ENCODE measurements at places on chromosomes 16 and 17.

- no peak for DNase-seq
Observed at GRCh38 chr16:66416939-66417700, 10.0 kb upstream of the BEAN1 start.

- DNase-seq = no peak
Observed at GRCh38 chr16:64394061-64394460, 727.8 kb downstream of the CDH11 start.

DNA sequence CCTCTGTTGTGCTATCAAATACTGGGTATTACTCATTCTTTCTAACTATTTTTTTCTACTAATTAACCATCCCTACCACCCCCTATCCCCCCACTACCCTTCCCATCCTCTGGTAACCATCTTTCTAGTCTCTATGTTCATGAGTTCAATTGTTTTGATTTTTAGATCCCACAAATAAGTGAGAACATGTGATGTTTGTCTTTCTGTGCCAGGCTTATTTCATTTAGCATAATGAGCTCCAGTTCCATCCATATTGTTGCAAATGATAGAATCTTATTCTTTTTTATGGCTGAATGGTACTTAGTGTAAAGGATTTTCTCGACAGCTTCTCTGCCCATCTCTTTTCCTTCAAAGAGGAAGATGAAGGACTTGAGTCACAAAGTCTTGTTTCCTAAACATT, 138.0 kb upstream of the CPHXL start:
- DNase-seq = no peak

- DNase-seq = no peak
Observed at GRCh38 chr16:49598383-49599170, 225.0 kb downstream of the C16orf78 start.

DNA sequence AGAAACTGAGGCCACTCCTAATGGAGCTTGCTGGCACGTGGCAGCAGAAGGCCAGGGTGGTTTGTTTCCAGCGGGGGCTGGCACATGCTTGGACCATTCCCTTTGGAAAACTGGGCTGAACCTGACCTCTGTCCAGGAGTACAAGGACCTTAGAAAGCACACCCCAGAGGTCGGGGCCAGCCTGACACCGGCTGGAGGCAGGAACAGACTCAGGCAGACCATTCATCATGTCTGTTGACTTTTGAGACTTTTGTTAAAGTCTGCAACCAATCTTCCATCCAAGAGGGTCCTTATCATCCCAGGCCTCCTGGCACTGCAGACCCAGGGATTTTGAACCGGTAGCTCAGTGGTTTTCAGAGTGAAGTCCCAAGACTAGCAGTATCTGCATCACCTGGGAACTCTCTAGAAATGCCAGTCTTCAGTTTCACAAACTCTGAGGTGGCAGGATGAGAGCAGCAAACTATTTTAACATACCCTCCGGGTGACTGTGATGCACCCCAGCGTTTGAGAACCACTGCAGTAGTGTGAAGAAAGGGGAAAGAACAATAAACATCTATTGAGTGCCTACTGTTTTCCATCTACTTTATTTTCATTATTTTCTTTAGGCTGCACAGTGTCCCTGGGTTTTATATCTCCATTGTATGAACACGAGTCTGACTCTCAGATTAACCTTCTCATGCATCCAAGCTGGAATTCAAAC, 145.3 kb upstream of the PLCG2 start:
- no peak for DNase-seq

GRCh38 chr16:88649195-88649923, 1.5 kb downstream of the CYBA start:
- no peak for DNase-seq

GRCh38 chr17:35865412-35866340, 3.0 kb downstream of the HEATR9 start:
- no peak for DNase-seq

- no peak for DNase-seq
Observed at GRCh38 chr17:82907797-82908542, 68.1 kb upstream of the ZNF750 start.

- DNase-seq = no peak
Observed at GRCh38 chr17:9389111-9389527, 186.5 kb downstream of the STX8 start.

- no peak for DNase-seq
Observed at GRCh38 chr17:9071016-9071415, 49.7 kb downstream of the NTN1 start.

DNA sequence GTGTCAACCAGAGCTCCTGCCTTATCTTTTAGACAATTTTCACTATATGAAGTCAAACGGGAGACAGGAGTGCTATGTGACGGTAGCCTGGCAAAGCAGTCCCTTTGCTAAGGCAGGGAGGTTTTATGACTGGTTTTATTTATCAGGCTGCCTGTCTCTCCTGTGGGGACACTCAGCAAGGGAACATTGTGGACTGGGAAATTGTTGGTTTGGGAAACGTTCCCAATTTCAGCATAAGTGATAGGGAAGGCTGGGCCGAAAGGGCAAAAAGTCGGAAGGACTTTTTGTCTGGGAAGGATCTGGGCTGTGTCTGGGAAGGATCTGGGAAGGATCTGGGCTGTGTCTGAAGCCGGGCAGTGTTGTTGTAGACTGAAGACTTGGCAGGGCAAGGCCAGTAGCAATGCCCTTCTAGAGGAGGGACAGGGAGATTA, 211.2 kb downstream of the PARN start:
- no peak for DNase-seq

DNA sequence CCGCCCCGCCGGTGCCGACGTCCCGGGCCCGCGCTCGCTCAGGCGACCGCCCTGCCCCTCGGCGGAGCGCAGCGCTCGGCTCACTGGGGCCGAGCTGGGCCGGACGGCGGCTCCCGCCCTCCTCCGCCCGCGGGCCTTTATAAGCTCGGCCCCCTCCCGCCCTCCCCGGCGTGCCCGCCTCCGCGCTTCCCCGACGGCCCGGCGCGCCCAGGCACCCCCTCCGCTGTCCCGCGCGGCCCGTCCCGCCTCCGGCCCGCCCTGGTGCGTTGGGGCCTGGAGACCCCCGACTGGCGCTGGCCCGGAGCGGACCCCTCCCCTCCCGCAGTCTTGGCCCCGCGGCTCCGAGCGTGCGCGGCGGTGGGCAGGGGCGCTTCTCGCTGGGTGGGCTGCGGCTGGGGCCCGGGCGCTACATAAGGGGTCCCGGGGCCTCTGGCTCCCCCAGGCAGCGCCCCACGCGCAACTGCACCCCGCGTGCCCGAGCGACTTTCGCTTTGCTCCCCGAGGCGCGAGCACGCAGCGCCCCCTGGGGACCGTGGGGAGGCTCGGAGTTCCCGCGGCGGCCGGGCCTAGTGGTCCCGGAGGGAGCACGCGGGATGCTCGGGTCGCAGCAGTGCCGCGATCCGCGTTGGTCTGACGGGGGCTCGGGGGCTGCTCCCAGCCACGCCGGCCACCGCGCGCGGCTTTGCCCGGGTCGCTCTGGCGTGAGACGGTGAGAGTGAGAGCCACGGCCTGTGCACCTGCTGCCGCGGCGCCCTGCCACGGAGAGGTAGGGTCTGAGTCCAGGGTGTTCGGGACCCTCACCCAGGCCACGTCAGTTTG, at the start of gene PIEZO1:
TSS of gene PIEZO1 (minus strand) at position 115 of the 819 bp plus-strand sequence. CDS start 256 bp downstream, outside the sequence.
- DNase-seq = peak; percentile 77

GRCh38 chr16:23293016-23293415, 9.1 kb upstream of the SCNN1B start:
- no peak for DNase-seq

- no peak for DNase-seq
Observed at GRCh38 chr16:1154887-1155331, 2.0 kb downstream of the CACNA1H start.

- peak; percentile 14 for DNase-seq
Observed at GRCh38 chr17:78359321-78359996, 418 bp downstream of the SOCS3 start.

- no peak for DNase-seq
Observed at GRCh38 chr17:50187751-50188530, 13.5 kb downstream of the COL1A1 start.

DNA sequence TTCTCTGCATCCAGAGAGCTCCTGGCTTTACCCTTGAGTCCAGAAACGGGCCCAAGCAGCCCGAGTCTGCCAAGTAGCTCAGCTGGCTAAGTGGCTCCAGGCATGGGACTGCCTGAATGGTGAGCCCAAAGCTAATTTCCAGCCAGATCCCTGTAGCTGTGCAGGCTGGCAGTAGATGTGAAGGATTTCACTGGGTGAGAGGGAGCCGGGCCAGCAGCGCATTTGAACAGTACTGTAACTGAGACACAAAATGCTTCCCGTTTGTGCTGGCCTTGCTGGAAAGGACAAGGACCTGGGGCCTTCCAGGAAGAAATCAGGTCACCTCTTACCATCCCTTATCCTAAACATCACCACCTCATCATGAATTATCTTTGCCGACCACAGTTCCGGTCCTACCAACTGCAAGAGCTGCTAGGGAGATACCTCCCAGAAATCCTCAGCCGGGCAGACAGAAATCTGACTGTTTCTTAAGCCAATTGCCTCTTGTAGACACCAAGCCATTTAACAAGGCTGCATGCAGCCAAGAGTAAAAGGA, 3.7 kb downstream of the TIMP2 start:
- no peak for DNase-seq

GRCh38 chr16:12016291-12016947, 39.9 kb downstream of the SNX29 start:
- DNase-seq = no peak

- DNase-seq = no peak
Observed at GRCh38 chr16:48462106-48462740, 77.0 kb upstream of the SIAH1 start.

- DNase-seq = peak; percentile 43
Observed at GRCh38 chr17:39679521-39680192, 8.2 kb downstream of the PGAP3 start.

DNA sequence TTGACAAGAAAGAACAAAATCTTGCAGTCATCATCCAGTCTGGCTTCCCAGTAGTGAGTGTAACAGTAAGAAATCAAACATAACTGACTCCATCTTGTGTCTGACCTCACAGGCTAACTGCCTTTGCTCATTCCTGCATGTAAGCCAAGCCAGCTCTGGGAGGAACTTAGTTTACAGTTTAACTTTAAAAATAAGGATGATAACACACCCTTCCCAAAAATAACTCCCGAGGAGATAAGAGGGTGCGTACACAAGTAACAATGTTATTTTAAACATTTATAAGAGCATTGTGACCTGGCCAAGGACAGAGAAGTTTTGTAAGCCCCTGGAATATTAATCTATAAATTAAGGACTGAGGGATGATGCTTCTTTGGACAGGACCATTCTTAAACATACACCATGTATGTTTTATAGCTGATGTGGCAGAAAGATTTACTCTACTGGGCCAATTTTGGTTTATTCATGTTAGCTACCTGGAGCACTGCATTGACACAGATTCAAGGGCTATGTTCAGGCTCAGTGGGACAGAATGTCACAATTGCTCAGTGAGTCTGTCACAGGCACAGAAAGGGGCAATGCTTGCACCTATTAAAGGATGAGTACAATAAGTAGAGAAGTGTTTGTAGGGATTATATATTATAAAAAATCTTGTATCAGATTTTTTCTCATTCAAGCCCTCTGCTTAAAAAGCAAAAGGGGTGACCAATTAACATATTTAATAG, 344.1 kb downstream of the UTP18 start:
- no peak for DNase-seq

GRCh38 chr16:87227296-87227951, 89.8 kb downstream of the C16orf95 start:
- no peak for DNase-seq

GRCh38 chr17:66677201-66677981, 157.5 kb upstream of the CACNG5 start:
- DNase-seq = no peak

GRCh38 chr17:59296190-59296589, 35.3 kb upstream of the YPEL2 start:
- no peak for DNase-seq

- no peak for DNase-seq
Observed at GRCh38 chr16:55059146-55059545, 128.5 kb downstream of the IRX5 start.

- no peak for DNase-seq
Observed at GRCh38 chr17:17710728-17711541, 29.7 kb downstream of the RAI1 start.

GRCh38 chr17:79085921-79086551, 11.4 kb downstream of the ENGASE start:
- no peak for DNase-seq

DNA sequence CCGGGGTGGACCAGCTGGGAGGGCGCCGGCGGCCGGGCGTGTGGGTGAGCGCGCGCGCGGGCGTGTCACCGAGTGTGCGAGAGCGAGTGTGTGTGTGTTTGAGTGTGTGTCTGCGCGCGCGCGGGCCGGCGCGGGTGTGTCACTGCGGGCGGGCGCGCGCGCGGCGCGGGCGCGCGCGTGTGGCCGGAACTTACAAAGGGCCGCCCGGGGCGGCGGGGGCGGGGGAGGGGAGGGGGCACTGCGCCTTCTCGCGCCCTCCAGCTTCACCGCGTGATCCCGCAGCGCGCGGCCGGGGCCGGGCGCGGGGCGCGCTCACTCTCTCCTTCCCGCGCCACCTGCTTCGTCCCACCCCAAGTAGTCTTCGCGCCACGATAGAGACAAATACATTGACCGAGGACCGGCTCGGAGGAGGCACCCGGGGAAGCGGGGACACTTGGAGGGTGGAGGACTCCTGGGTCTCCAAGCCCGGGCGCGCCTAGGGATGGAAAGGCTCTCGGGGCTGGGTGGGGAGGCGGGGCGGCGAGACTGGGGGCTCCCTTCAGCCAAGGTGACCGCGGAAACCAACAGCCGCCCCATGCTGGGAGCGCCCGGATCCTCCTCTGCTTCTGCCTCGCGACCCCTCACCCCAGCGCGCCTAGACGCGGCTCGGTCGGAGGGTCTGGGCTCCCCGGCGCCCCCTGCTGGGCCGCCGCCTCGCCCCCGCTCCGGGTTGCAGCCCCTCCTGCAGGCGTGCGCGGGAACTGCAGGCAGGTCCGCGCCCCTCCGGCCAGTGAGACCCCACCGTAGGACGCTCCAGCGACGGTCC, at the start of gene SRCIN1:
TSS of gene SRCIN1 (minus strand) at position 112 of the 805 bp plus-strand sequence. CDS start 247 bp downstream, outside the sequence.
- peak; percentile 15 for DNase-seq

DNA sequence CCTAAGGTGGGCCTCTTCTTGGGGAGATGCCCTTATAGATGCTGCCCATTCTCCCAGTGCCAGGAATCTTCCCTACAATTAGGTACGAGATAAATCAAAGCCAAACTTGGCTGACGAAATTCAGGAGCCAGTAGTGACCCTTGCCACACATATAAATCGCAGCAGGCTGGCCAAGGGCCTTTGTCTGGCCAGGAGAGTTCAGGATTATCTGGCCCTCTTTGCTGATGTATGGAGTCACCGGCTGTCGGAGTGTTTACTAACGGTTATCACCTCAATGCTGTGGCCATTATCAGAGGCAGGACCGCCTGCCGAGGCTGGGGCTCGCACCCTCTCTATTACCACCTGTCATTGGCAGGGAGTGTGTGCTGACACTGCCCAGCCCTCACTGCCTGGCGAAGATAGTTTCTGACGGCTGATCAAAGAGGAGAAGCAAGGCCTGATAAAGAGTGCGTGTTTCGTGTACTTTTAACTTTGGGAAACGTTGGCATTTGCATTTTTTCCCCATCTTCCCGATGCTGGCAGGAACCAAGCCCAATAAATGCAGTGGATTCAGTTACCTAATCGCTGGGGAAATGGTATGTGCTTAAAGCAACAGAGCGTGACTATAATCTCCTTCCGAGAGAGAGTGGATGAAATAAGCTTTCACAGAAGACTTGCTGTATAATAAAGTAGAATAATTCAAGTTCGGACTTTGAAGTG, 32.8 kb upstream of the TBX2 start:
- no peak for DNase-seq
